ENCODE measurements at places on chromosomes 11 and 22. TPM values are rescaled to one million over a fixed set of nuclear protein-coding genes. Genes with fewer than 3 reads are reported as not detected.

The SLC25A1 gene
- 58.3 TPM for total RNA-seq

The GGTLC2 gene
- not detected for total RNA-seq

The MUC6 gene
- not detected for total RNA-seq

The MN1 gene
- 0.47 TPM for total RNA-seq

The IGF2 gene
- 0.83 TPM for total RNA-seq

Measured in smooth muscle cell of the coronary artery (primary cell).